ENCODE measurements at places on chromosomes 1 and 21.

- DNase-seq = no peak
These were observed 23.1 kb downstream of the HSD11B1 start for GRCh38 chr1:209727785-209728184.

DNA sequence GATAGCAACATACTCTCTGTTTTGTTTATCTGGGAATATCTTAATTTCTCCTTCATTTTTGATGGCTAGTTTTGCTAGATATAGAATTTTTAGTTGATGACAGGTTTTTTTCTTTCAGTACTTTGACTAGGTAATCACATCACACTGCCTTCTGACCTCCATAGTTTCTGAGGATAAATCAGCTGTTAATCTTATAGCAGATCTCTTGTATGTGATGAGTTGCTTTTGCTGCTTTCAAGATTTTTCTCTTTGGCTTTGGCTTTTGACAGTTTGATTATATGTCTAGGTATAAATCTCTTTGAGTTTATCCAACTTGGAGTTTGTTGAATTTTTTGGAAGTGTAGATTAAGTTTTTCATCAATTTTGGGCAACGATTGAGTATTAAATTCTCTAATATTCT is 142.6 kb downstream of the ZNF644 start:
- no peak for DNase-seq

DNA sequence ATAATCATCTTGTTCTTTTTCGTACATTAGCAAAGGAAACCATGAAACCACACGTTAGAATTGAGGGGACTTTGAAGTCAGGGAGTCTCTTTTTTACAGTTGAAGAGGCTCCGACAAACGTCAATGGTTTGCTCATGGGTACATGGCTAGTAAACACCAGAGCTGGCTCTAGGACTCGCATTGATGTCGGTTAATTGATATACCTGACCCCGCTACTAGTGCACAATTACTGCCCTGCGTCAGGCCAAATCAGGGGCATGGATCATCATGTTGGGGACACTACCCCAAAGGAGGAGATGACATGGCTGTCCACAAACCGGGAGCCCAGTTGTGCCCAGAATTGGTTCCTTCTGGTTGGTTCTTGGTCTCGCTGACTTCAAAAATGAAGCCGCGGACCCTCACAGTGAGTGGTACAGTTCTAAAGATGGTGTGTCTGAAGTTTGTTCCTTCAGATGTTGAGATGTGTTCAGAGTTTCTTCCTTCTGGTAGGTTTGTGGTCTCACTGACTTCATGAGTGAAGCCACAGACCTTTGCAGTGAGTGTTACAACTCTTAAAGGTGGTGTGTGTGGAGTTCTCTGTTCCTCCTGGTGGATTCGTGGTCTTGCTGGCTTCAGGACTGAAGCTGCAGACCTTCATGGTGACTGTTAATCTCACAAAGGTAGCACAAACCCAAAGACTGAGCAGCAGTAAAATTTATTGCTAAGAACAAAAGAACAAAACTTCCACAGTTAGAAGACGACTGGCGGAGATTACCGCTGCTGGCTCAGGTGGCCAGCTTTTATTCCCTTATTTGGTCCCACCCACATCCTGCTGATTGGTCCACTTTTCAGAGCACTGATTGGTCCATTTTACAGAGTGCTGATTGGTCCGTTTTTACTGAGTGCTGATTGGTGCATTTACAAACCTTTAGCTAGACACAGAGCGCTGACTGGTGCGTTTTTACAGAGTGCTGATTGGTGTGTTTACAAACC is 126.9 kb upstream of the ERRFI1 start:
- DNase-seq = no peak

DNA sequence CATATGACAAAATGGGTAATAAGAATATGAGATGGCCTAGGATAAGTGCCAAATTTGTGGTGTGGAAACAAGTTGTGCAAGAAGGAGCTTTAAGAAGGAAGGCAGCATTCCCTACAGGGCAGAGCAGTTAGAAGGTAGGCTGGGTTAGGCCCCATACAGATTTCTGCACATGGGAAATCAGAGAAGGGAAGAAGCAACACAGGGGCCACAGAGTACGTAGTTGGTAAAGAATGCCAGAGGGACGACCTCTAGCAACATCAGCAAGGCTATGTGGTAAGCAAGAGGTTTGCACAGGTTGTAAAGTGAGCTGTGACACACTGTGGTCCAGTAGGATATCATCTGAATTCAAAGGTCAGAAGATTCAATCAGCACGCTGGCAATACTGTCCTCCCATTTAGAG is 765.6 kb upstream of the B3GALT2 start:
- no peak for DNase-seq

- no peak for DNase-seq
These were observed 3.1 kb upstream of the EVA1B start for GRCh38 chr1:36326499-36326898.

- DNase-seq = no peak
These were observed 117.4 kb downstream of the IER5 start for GRCh38 chr1:181205901-181206300.

- peak; percentile 76 for DNase-seq
These were observed 27.5 kb upstream of the MYSM1 start for GRCh38 chr1:58727364-58727763.

GRCh38 chr1:2633366-2633935 is 635 bp upstream of the MMEL1 start:
- DNase-seq = no peak

GRCh38 chr1:232954594-232955365 is 4.4 kb downstream of the NTPCR start:
- no peak for DNase-seq

- no peak for DNase-seq
These were observed 46.5 kb downstream of the HLX start for GRCh38 chr1:220925707-220926106.

DNA sequence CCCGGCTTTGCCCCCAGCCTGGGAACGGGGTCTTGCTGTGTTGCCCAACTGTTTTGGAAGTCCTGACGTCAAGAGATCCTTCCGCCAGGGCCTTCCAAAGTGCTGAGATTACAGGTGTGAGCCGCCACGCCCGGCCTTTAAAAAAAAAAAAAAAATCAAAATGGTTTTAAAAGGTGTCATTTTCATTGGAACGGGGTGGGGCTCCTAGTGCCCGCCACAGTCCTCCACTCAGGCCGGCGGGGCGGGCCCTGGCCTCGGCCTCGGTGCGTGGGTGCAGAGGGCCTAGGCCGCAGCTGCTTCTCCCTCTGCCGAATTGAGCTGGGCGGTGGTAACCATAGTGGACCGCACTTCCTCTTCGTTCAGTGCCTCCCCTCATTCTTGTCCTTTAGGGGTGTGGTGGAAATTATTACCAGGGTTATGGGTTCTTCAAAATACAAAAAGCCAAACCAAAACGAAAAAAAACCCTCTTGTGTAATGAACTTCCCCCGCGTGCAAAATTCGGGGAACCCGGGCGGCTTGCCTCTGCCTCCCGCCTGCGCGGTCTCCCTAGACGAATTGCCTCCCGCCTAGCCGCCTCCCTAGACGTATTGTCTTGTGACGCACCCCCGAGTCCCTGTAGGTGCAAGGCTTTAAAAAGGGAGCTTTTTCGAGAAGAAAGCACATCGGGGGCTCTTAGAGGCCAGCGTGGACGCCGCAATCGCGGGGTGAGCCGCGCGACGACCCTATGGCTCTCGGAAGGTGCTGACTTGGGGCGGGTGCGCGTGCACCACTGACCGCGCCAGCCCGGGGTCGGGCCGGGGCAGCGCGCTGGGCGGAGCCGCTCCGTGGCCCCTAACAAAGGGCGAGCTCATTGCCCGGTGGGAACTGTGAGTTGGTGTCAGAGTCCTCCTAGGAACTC is 10.5 kb upstream of the SPEN start:
- no peak for DNase-seq

GRCh38 chr1:30331415-30332065 is 391.8 kb downstream of the MATN1 start:
- no peak for DNase-seq

All from AG20443 (cell line).